ENCODE measurements at places on chromosomes 2 and 18. TPM values are rescaled to one million over a fixed set of nuclear protein-coding genes. Genes with fewer than 3 reads are reported as not detected.

The ZSWIM2 gene
- total RNA-seq, result not detected

DNA sequence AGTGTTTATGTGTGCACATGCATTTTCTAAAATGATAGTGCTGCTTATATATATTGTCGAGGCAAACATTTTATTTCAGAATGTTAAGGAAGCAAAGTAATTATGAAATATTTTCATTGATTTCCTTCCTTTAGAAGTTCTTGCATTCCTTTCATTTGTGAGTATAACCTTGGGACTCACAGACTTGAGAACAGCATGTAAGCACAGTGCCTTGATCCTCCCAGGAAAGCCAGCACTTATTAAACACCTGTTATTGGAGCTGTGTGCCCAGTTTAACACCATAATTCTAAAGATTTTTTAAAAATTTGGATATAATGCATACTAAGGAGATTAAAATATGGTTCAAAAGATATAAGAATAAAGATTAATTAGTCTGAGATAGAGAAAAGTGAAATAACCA is 554.4 kb upstream of the FAM98A start:
- H3K4me1 ChIP-seq, result no peaks in the 10 kb centered on the region
- H3K27ac ChIP-seq, result no peak overlapping the region
- H3K27me3 ChIP-seq, result no peaks in the 10 kb centered on the region
- H3K4me3 ChIP-seq, result no peak overlapping the region
- no peaks in the 10 kb centered on the region for H3K36me3 ChIP-seq

The TMEM17 gene
- total RNA-seq, result 3.3 TPM

The PLGLB1 gene
- not detected for total RNA-seq

The IFIH1 gene
- total RNA-seq, result 126 TPM

The CASP8 gene
- total RNA-seq, result 67.1 TPM

GRCh38 chr2:219126555-219126954 is 34.1 kb downstream of the NHEJ1 start:
- peaks cover 65% of the 10 kb centered on the region for H3K4me1 ChIP-seq
- no peaks in the 10 kb centered on the region for H3K27me3 ChIP-seq
- H3K36me3 ChIP-seq, result peaks cover 11% of the 10 kb centered on the region

The UGT1A8 gene
- not detected for total RNA-seq

The FNDC4 gene
- 7.2 TPM for total RNA-seq

DNA sequence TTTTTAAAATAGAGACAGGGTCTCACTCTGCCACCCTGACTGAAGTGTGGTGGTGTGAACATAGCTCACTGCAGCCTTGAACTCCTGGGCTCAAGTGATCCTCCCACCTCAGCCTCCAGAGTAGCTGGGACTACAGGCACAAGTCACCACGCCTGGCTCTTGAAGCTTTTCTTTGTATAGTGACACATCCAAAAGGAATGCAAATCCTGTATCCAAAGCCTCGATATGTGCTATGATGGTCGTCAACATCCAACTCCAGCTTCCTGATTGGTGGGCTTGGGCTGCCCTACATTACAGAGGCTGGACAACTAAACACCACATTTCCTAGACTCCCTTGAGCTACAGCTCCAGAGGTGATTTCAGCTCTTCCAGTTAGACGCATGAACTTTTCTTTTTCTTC is 101.7 kb upstream of the PGAP1 start:
- no peak overlapping the region for H3K4me3 ChIP-seq
- H3K27me3 ChIP-seq, result no peaks in the 10 kb centered on the region
- H3K4me1 ChIP-seq, result no peaks in the 10 kb centered on the region
- DNase-seq, result peak; percentile 27

The RASGRP3 gene
- total RNA-seq, result 4.6 TPM

The CRACDL gene
- total RNA-seq, result 24.3 TPM

DNA sequence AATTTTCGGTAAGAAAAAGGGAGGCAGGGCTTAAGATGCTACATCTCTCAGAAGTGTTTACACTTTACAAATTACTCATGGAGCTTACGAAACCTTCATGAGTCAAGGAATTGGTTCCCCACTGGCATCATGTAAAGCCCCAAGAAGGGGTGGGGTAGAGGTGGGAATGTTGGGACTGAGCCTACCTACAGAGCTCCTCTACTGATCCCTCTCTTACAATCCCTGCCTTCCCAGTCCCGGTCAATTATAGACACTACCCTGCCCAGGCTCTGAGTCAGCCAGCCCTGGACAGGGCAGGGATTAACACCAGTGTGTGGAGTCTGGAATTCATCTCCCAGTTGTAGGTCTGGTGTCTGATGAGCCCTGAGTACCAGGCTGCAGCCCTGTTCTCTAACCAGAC is 248.9 kb downstream of the PAX3 start:
- no peak for DNase-seq
- H3K27me3 ChIP-seq, result peaks cover 76% of the 10 kb centered on the region
- H3K27ac ChIP-seq, result no peak overlapping the region
- peaks cover 16% of the 10 kb centered on the region for H3K4me1 ChIP-seq
- H3K4me3 ChIP-seq, result no peak overlapping the region

DNA sequence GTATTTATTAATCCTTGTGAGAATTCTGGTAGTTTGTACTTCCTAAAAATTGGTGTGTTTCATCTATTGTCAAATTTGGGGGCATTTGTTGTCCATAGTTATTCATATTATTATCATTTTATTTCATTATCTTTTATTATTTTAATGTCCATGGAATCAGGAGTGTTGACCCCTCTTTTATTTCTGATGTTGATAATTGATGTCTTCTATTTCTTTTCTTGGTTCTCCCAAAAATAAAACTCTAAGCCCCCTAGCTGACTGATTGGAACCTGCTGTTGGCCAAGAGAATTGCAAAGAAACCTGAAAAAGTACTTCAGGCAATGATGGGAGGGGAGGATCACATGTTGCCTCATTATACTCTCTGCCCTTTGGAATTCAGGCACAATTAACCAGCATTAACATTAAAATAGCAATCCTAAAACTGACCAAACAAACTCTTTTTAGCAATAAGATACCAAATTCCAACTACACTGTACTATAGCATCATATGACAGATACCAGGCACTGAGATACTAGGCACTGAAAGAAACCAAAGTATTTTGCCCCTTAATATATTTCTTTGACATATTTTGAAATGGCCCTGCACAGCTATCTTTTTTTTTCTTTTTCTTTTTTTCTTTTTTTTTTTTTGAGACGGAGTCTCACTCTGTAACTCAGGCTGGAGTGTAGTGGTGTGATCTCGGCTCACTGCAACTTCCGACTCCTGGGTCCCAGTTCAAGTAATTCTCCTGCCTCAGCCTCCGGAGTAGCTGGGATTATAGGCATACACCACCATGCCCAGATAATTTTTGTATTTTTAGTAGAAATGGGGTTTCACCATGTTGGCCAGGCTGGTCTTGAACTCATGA is 1097.2 kb upstream of the CNTNAP5 start:
- no peak for DNase-seq
- H3K4me1 ChIP-seq, result no peaks in the 10 kb centered on the region
- H3K36me3 ChIP-seq, result no peaks in the 10 kb centered on the region
- H3K4me3 ChIP-seq, result no peak overlapping the region
- no peaks in the 10 kb centered on the region for H3K27me3 ChIP-seq

- no peak overlapping the region for H3K4me3 ChIP-seq
- peaks cover 51% of the 10 kb centered on the region for H3K36me3 ChIP-seq
- H3K4me1 ChIP-seq, result peaks cover 31% of the 10 kb centered on the region
- no peak for DNase-seq
Measured at GRCh38 chr18:26550998-26551694, 2.8 kb upstream of the KCTD1 start.

DNA sequence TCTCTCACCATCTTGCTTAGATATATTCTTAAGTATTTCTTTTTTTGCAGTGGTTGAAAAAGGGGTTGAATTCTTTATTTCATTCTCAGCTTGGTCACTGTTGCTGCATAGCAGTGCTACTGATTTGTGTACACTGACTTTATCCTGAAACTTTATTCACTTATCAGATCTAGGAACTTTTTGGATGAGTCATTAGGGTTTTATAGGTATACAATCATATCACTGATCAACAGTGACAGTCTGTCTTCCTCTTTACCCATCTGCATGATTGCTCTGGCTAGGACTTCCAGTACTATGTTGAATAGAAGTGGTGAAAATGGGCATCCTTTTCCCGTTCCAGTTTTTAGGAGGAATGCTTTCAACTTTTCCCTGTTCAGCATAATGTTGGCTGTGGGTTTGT is 6.5 kb downstream of the STARD6 start:
- no peaks in the 10 kb centered on the region for H3K27me3 ChIP-seq
- H3K27ac ChIP-seq, result no peak overlapping the region
- H3K4me1 ChIP-seq, result no peaks in the 10 kb centered on the region
- no peak overlapping the region for H3K4me3 ChIP-seq

DNA sequence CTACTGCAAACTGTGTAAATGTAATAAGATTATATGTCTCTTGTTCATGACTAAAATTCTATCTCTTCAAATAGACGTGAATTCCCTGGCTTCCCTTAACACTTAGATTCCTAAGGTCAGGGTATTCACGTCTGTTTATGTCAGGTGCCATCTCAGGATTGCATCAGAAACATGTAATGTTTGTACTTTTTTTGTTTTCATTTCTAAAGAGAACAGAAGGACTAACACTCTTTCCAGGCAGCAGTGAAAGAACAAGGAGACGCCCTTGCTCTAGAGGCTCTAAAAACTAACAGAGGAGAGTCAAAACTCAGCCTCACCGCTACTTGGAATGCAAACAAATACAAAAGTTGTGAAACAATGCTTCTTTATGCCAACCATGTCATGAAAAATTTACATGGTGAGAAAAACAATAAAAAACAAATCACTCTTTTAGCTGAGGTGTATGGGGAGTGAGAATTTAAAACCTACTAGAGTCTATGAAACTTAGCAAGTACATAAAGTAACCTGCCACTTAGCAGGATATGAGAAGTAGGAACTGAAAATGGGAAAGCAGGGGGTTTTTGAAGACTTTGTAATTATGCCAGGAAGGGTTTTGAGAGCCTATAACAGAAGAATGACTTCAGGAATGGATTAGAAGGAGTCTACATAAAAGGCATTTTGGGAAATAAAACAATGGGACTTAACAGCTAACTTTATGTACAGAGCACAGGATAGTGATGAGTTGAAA is 522.7 kb downstream of the THSD7B start:
- H3K4me1 ChIP-seq, result no peaks in the 10 kb centered on the region
- DNase-seq, result no peak
- no peaks in the 10 kb centered on the region for H3K36me3 ChIP-seq
- no peak overlapping the region for H3K4me3 ChIP-seq
- H3K27me3 ChIP-seq, result no peaks in the 10 kb centered on the region
- H3K27ac ChIP-seq, result no peak overlapping the region

DNA sequence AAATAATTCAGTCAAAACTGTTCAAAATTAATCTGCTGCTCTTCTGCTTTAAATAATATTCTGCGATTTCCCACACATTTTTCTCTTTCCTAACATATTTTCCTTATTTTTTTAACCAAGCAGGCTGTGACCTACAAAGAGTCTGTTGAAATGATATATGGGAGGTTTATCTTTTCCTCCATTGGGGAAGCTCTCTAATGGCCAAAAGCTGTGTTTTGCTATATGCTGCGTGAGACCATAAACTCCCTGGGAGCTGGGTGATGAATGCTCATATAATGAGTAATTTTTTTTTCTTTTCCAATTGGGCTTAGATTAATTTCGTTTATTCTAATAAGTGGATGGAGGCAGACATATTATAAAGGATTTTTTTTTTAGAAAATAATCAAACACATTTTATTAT is 72.2 kb upstream of the MAP2 start:
- H3K4me1 ChIP-seq, result no peaks in the 10 kb centered on the region
- no peaks in the 10 kb centered on the region for H3K36me3 ChIP-seq
- H3K27me3 ChIP-seq, result no peaks in the 10 kb centered on the region
- no peak overlapping the region for H3K4me3 ChIP-seq
- DNase-seq, result no peak

The MAPK4 gene
- not detected for total RNA-seq

The CDH19 gene
- total RNA-seq, result 0.27 TPM

DNA sequence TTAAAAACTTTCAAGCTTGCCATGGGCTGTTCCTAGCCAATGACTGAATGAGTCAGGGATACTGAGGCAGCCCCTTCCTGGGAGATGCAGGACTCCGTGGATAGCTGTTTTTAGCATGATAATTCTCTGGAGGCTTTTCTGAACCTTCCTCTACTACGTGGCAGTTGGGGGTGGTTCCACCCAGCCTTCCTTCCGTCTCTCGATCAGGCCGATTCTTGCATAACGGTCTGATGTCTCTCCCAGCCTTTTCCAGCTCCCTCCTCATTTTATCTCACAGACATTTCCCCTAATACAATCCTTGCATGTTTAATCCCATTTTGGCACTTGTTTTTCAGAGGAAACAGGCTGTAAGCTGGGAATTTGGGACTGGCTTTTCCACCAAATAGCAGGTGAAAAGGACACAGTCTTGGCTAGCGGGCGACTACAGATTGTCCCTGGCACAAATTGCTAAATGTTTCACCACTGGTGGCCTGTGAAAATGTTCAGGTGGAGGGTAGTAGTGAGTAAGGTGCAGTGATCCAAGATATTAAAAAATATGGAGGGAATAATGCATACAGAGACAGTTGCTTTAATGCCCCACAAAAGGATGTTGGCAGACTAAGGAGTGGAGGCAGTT is 21.0 kb upstream of the CTLA4 start:
- no peaks in the 10 kb centered on the region for H3K4me1 ChIP-seq
- H3K27me3 ChIP-seq, result peaks cover 49% of the 10 kb centered on the region
- no peak overlapping the region for H3K27ac ChIP-seq
- no peak overlapping the region for H3K4me3 ChIP-seq

DNA sequence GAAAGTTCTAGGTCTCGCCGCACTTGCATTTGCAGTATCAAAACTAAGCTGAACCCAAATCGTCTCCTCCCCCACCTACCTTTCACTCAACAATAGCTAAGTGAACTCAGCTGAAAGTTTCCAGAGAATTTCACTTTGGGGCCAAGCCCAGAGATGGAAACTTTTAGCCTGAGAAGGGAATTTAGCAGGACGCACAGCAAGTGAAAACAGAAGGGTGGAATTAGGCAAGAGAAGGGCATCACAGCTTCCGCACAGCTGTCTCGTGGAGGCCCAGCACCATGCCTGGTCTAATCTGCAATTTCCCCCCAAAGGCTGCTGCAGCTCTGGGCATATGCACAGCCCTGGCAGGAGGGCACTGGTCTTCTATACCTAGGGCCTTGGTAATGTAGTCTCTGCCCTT is 262.0 kb downstream of the TNS1 start:
- H3K4me3 ChIP-seq, result no peak overlapping the region
- DNase-seq, result no peak
- H3K27ac ChIP-seq, result no peak overlapping the region
- peaks cover 42% of the 10 kb centered on the region for H3K27me3 ChIP-seq

- no peak overlapping the region for H3K27ac ChIP-seq
- peaks cover 6% of the 10 kb centered on the region for H3K36me3 ChIP-seq
- H3K27me3 ChIP-seq, result no peaks in the 10 kb centered on the region
- no peak for DNase-seq
- H3K4me3 ChIP-seq, result no peak overlapping the region
Measured at GRCh38 chr2:235842941-235843340, 325.2 kb downstream of the GBX2 start.

The FTCDNL1 gene
- 1.9 TPM for total RNA-seq

The UGT1A9 gene
- 3.5 TPM for total RNA-seq

- DNase-seq, result no peak
- no peaks in the 10 kb centered on the region for H3K27me3 ChIP-seq
- H3K27ac ChIP-seq, result no peak overlapping the region
- no peaks in the 10 kb centered on the region for H3K4me1 ChIP-seq
- no peaks in the 10 kb centered on the region for H3K36me3 ChIP-seq
Measured at GRCh38 chr2:178978667-178979066, 71.3 kb downstream of the CCDC141 start.
